ENCODE measurements at places on chromosomes 12 and 14.

DNA sequence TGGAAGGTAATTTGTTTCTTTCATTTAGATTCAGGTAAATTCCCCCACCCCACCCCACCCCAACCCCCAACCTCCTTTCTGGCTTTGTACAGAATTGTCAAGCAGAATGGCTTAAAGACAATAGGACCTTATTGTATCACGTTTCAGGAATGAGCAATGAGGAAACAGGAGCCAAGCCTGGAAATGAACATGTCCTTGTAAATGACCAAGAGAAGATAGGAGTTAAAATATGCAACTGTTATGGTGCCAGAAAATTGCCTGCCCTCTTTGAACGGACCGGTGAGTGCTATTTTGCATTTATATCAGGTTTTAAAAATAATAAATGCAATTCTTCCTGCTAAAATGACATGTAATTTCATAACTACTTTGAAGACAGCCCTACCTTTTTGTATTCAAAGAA lies 141.6 kb upstream of the PELI2 start:
- DNase-seq, result no peak

GRCh38 chr12:25058012-25058411 lies 109.1 kb upstream of the BCAT1 start:
- DNase-seq, result no peak

DNA sequence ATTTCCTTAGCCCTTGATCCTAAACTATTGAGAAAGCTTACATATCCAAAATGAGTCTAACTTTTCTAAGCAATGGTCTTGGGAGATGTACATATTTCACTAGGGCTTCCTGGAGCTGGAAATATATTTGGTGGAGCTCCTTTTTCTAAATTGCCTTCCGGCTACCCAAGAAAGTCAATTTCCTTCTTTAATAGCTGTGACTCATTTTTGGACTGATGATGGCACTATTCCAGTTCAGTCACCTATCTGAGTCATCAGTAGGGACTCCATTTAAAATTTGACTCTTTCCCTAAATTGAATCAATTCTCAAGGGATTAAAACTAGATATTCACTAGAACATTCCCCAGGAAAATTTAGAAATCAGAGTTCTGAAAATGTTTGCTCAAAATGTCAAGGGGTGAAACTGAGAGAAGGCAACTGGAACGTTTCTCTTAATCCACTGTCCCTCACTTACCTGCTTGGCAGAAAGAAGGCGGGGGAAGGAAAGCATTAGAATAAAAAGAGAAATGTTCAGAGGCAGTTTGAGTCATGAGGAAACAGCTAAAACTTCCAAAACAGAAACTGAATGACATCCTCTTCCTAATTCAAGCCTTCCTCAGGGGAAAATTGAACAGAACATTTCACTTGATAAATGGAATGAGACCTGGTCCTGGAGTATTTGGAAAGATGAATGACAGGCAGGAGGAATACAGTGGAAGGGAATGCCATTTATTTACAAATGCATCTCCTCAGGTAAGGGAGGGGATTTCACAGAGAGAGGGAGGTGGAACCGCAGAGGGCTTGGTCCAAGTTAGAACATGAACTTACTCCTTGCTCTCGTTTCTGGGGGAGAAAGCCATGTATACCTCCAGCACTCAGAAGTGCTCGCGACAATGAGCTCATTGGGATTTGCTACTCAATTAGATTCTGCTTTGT lies 91.2 kb downstream of the RGS6 start:
- no peak for DNase-seq

- no peak for DNase-seq
Observed at GRCh38 chr14:74472601-74473000, 20.5 kb downstream of the NPC2 start.

DNA sequence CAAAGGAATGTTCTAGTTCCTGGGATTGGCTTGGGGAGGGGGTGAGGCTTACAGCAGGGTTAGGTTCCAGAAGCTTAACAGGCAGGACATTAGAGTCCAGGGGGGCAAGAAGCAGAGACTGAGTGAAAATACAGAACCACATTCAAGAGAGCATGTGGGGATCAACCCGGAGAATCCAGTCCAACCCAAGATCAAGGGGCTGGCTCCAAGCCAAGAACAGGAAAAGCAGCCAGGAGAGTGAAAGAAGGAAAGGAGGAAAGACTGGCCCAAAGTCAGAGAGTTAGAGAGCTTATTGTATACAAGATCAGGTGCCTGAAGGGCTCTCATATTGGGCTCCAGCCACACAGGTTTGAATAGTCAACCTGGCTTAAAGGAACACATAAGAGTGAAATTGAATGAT lies 190.3 kb upstream of the CDKN3 start:
- no peak for DNase-seq

GRCh38 chr14:89489761-89490437 lies 72.9 kb upstream of the FOXN3 start:
- no peak for DNase-seq

- DNase-seq, result no peak
Observed at GRCh38 chr14:61516964-61517653, 178.2 kb upstream of the HIF1A start.

DNA sequence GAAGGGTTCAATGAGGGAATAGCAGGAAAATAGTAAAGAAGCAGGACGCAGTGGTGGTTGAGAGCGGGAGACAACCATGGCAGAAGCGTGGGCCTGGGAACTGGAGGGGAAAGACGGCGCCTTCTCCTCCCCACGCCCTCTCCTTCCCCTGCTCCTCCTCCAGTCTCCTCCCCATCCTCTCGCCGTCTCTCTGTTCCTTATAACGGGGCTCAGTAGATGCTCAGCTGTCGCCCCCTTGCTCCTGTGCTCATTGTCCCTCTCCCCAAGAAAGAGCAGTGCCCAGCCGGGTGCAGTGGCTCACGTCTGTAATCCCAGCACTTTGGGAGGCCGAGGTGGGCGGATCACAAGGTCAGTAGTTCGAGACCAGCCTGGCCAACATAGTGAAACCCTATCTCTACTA lies 142.0 kb downstream of the BCL11B start:
- no peak for DNase-seq

GRCh38 chr12:71109834-71110233 lies 48.0 kb downstream of the TSPAN8 start:
- DNase-seq, result no peak

GRCh38 chr12:113056631-113057488 lies at the start of gene DTX1:
Gene DTX1, plus strand, starts transcription at chr12:113056730. Its CDS starts 1,463 bp downstream, at chr12:113058193.
- DNase-seq, result no peak

DNA sequence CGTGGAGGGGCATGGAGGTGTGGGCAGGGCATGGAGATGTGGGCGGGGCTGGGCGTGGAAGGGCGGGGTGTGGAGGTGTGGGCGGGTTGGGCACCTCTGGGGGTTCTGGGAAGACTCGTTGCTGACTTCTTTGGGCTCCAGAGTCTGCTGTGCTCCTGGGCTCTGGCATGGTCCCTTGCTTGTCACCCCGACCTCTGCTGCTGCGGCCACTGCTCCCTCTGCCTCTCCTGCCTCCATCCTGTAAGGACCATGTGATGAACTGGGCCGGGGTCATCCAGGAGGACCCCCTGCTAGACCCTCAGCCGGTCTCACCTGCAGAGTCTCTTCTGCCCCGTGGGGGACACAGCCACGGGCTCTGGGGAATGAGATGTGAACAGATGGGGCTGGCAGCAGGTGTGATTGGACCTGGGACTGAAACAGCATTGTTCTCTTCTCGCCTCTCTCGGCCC lies 15.3 kb downstream of the NOC4L start:
- DNase-seq, result no peak

GRCh38 chr12:6180268-6181051 lies 19.7 kb upstream of the CD9 start:
- DNase-seq, result no peak

GRCh38 chr12:55974308-55974730 lies 441 bp downstream of the RAB5B start:
- peak; percentile 43 for DNase-seq

DNA sequence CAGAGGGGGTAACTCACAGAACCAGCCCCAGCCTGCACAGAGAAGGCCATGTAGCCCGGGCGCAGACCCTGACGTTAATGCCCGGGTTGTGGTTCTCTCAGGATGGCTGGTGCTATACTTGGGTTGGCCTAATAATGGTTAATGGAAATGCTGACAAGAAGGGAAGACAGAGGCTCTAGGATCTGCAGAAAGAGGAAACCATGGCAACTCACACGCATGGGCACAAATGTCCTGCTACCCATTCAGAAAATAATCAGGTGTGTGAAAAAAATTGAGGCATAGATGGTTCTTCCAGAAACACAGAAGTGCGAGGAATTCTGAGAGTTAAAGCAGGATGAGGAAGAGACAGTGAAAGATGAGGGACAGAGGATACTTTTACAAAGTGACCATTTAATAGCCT lies 33.8 kb downstream of the APPL2 start:
- DNase-seq, result no peak

- DNase-seq, result no peak
Observed at GRCh38 chr12:128830505-128830893, 6.7 kb upstream of the SLC15A4 start.

GRCh38 chr14:101201535-101202151 lies 298.1 kb upstream of the RTL1 start:
- no peak for DNase-seq

- no peak for DNase-seq
Observed at GRCh38 chr12:52042706-52043385, 8.4 kb upstream of the NR4A1 start.

DNA sequence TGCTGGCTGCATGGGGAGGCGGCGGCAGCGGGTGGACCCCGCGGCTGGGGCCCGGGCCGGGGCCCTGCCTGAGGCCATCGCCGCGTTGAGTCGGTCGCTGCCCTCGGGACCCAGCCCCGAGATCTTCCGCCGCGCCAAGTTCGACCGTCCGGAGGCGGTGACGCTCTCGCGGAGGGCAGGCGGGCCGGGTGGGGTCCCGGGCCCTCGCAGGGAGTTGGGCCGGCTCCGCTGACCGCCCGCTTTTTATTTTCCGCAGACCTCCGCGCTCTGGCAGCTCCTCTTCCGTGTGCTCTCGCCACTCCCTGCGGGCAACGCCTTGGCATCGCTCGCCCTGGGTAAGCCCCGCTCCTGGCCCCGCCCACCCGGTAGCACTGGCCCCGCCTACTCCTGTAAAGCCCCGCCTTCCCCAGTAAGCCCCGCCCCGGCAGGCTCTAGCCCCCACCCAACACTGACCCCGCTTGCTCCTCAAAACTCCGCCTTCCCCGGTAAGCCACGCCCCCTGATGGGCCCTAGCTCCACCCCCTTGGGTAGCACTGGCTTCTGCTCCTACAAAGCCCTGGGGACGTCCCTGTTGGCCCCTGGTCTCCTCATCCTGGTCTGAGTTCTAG lies 424 bp downstream of the TEDC1 start:
- DNase-seq, result peak; percentile 92

DNA sequence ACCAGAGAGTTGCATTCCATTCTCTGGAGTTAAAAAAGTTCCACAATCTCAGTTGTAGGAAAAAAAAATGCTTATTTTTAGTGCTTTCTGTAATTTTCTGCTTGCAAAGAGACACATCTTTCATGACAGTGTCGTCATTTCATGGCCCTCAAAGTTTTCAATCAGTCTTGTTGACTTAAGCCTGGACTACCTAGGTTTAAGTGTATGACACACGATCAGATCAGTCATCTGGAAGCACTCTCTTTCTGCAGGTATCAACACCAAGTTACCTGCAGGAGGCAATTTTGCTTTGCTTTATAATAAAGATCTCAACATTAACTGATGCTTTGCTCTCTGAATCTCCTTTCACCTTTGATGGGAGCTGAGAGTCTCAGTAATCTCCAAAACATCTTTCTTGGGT lies 251.6 kb downstream of the BCAT1 start:
- no peak for DNase-seq

DNA sequence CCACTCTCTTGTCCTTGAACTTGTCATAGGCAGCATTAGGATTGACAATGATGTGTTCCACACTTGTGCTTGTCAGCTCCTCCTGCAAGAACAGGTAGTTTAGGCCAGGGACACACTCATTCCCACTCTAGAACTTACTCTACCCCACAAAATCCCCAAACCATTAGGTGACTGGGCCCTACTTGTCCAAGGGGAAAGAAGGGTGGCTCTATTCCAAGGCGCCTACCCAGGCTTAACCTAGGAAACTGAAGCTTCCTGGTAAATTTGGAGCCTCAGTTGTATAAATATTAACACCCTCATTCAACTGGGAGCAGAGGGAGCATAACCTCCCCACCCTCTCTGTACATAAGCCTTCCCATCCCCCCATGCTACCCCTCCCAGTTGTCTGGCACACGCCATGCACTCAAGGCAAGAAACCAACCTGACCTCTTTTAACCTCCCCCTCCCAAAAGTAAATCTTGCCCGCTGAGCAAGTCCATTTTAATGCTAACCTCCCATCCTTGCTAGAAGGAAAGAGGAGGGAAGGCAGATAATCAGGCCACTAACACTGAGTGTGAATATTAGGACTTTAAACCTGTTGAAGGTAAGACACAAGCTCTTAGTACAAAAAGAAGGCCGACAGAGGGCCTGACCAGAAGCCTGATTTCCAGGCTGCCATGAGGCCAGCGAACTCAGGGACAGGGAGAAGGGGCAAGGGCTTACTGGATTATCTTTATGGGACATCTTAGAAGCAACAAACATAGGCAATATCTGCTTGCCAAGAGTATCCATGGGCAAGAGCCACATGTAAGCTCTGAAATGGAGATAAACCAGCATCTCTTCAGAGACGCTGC lies 11.0 kb downstream of the DCTN2 start:
- no peak for DNase-seq

DNA sequence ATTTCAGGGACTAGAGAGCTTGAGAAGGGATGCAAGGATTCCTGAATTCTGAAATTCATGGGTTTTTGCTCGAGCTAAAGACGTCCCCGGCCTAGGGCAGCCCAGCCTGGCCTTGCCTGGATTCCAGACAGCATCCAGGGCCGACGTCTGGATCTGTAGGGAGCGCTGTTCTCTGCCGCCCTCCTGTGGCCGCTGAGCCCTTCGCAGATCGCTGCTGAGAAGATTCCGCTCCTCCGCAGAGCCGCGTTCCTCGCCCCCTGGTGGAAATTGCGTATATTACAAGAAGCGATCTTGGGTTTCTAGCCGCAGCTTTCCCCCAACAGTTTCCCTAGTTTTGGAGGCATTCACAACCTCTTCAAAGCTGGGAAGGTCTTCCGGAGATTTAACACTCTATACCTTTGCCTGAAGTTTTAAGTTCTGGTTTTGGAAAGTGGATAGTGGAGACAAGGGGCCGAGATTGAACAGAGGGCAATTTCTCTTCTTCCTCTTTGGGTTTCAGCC lies 5.1 kb downstream of the CISTR start:
- peak; percentile 71 for DNase-seq

GRCh38 chr14:71196921-71197320 lies 289.7 kb downstream of the PCNX1 start:
- no peak for DNase-seq

DNA sequence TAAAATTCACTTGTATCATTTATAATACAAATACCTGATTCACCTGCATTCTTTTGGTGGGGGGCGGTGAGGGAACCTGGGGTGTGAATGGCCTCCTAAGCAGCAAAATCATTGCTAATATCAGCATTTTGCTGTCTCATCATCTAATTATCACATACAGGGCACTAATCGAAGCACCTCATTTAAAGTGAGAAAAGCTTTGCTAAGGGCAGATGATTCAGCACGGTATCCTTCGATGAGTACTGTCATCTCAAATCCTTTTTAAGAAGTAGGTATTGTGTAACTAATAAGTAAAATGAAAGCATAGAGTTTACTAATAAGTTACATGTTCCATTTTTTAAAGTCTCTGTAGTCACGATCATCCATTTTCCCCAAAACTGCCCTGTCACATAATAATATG lies 278.1 kb upstream of the SOX5 start:
- DNase-seq, result no peak
